NCI-H2171 (cell line): ENCODE measurements at places on chromosomes 4 and X.

DNA sequence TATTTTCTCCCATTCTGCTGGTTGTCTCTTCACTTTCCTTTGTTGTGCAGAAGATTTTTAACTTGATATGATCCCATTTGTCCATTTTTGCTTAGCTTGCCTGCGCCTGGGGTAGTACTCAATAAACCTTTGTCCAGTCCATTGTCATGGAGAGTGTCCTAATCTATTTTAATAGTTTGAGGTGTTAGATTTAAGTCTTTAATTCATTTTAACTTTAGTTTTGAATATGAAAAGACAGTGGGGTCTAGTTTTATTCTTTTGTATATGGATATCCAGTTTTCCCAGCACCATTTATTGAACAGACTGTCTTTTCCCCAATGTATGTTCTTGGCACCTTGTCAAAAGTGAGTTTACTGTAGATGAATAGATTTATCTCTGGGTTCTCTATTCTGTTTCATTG lies 76.0 kb upstream of the ITM2A start:
- no peak for DNase-seq

DNA sequence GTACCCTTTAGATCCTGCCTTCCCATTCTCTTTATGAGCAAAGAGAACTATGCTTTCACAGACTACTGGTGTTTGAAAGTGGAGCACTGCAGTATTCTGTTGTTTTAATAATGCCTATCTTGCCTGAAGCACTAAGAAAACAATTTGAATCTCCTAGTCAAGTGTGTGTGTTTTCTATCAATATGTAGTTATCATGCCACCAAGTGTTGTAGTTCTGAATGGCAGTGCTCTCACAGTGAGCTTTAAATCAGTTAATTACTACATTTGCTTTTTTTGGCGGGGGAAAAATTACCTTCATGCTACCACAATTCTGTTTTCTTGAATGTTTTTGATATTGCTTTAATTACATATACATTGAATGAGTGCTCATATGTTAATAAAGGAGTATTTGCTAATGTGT lies 143.6 kb upstream of the FAM47A start:
- no peak for DNase-seq

- DNase-seq = no peak
Observed at GRCh38 chr4:21884615-21885014, 64.0 kb downstream of the KCNIP4 start.

GRCh38 chrX:37491686-37492085 lies 79.8 kb upstream of the LANCL3 start:
- no peak for DNase-seq

DNA sequence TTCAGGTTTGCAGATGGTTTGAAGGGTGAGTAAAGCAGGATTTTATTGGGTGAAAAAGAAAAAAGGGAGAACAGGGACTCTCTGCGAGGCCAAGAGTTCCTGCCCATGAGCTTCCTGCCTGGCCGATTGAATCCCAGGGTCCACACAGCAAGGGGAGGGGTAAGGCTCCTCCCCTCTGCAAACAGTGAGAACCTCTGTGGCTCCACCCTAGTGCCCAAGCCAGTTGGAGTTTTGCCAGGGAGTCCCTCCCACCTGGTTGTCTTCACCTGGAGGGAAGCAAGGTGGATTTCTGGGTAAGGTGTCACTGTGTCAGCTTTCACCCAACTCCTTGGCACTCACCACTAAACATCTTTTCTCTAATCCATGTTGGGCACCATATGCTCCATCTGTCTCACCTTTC lies 70.9 kb downstream of the PDHA2 start:
- DNase-seq = no peak

DNA sequence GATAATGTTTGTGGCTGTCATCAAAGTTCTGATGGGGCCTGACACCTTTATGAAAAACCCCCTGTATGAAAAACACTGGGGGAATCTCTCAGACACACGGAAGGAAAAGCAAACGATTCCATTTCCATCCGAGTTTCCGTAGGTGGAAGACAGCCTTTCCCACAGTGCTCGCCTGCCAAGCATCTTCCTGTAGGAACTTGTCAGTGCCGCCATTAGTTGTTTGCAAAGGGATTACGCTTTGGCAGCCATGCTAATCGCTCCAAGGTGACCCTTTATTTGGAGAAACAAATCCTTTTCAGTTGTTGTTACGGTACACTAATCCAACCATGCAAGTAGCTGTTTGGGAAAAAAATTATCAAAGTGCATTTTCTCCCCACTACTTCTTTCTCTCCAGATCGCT lies 44.4 kb upstream of the STOX2 start:
- DNase-seq = no peak

- no peak for DNase-seq
Observed at GRCh38 chr4:85005865-85006377, 39.4 kb upstream of the WDFY3 start.

GRCh38 chr4:86544310-86544966 lies 49.7 kb upstream of the PTPN13 start:
- no peak for DNase-seq

DNA sequence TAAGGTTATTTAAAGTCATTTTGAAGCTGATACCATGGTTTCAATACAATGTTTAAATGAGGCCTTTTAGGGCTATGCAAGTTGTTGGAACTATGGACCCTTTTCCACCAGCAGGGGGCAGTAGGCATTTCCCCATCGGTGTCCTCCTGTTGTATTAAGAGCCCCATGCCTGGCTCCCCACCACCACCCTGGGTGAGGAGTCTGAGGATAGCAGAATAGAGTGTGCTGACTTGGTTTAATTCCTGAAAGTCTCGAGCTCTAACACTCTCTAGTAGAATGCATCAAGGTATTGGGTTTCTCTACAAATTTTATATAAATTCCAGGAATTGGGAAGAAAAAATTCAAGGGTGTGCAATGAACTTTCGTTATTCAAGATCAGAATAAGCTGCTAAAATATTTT lies 234.8 kb upstream of the JADE1 start:
- DNase-seq = no peak

DNA sequence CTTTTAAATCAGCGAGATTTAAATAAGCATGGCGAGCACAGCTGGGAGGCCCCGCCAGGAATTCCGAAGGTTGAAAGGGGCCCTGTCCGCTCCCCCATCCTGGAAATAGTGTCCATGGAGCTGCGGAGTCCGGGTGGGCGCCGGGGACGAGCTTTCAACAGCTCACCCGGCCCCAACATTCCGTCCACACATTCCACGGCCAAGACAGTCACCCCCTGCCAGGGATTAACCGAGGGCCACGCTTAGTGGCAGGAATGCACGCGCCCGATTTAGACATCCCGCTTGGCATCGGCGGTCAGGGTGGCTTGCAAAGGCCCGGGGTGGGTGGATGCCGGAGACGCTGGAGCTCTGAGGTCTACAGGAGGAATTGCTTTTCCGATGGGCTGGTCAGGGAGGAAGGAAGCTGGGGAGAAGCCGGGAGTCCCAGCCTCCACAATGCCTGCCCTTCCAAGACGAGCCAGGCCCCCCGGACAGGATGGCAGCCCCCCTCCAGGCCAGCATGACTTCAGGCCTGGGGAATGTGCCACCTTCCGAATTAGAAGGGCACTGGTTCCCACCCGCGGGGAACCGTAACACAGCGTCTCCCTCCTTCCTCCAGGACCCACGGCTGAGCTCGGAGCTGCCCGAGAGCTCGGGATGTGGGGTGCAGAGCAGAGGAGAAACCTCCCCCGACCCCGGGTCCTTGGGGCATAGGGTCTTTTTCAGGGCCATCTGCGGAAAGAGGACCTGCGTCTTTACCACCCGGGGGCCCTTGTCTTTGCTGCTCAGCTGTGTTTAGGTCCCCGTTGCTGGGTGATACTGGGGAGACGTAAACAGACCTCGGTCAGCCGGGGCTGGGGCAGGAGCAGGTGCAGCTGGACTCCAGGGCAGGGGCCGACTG lies 26.9 kb upstream of the PPP2R3B start:
- no peak for DNase-seq

DNA sequence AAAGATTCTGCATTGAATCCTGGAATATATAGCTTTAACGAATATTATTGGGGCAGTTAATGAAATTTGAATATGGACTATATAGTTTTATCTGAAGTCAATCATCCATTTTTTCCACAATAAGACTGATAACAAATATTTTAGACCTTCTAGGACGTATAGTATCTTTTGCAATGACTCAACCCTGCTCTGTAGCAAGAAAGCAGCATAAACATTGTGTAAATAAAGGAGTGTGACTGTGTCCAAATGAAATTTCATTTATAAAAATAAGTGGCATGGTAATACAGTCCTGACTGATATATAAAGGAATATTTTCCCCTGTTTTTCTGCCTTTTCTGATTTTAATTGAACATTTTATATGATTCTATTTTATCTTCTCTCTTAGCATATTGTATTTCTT lies 947.7 kb upstream of the SLIT2 start:
- no peak for DNase-seq

DNA sequence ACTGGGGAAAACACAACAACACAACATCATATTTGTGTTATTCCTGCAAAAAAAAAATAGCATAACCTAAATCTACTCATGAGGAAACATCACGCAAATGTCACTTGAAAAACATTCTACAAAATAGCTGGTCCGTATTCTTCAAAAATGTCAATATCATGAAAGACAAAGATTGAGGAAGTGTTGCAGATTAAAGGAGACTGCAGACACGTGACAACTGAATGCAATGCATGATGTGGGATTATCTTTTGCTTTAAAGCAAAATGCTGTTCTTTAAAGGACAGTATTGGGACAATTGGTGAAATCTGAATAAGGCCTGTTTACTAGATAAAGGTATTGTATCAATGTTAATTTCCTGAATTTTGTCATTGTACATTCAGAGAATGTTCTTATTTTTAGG lies 157.7 kb downstream of the SMIM20 start:
- DNase-seq = no peak

DNA sequence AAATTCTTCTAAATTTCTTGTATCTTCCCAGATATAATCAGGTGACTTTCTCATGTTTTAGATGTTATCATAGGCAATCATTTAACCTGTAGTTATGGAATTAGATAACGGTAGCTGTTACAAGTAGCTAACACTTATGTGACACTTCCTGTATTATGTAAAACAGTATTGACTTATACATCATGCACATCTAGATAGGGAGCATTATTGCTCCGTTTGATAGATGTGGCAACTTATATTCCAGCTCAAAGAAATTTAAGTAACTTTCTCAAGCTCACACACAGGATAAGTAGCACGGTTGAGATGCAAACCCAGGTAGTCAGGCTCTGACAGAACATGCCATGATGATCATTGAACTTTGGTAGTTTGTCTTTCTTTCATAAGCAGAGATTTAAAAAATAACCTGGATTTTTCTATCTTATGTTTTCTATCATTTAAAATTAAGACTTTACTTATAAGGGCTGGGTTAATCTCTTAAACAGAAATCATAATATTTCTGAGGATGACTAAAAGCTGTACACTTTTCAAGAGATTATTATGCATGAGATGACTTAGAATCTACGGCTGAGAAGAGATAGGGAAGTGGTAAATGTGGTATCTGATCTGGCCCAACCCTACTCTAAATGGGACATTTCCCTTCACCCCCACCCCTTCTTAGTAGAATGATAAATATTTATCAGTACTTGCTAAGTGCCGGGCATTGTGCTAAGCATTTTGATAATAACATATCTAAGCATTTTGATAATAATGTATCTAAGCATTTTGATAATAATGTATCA lies 69.1 kb upstream of the HPGD start:
- DNase-seq = no peak

- no peak for DNase-seq
Observed at GRCh38 chr4:83362492-83363329, 28.1 kb upstream of the HPSE start.

GRCh38 chr4:1669270-1669669 lies 14.8 kb downstream of the FAM53A start:
- DNase-seq = no peak

DNA sequence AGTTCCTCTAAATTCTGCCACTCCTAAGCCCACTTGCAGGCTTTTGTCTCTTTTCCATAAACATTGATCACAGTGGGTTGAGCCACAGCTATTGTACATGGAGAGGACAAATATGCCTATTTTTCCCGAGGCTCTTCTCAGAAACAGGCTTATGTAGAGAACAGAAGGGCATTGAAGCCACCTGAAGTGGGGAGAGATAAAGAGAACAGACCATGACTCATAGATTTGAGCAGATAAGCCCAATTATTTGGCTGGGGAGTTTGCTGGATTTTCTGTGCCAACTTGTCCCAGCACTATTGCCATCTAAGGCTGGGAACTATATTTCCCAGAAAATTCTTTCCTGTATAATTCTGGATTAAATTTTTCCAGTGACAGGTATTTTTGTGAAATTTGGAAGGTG lies 446.1 kb upstream of the RPS6KA3 start:
- no peak for DNase-seq

DNA sequence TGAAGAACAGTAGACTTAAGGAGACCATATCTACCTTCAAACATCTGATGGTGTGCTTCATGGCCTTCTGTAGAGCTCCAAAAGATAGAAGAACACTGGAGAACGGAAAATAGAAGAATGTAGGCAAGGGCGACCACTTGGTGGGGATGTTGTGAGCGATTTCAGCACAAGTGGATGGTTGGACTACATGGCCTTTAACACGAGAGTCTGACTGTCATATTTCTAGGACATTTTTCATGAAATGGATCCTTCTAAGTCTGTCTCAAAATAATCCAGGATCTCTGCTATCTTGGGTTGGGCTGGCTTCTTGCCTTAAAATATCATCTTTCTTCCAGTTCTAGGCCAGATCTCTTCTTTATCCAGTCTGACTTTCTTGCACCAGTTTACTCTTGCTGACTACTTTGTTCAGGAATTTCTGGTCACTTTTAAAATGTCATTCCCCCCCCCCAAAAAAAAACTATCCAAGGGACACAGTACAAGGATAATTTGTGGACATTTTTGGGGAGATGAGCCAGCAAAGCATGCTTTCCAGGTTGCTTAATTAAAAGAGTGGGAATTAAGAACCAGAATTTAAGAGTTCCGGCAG lies 1.2 kb upstream of the MID1IP1 start:
- no peak for DNase-seq

DNA sequence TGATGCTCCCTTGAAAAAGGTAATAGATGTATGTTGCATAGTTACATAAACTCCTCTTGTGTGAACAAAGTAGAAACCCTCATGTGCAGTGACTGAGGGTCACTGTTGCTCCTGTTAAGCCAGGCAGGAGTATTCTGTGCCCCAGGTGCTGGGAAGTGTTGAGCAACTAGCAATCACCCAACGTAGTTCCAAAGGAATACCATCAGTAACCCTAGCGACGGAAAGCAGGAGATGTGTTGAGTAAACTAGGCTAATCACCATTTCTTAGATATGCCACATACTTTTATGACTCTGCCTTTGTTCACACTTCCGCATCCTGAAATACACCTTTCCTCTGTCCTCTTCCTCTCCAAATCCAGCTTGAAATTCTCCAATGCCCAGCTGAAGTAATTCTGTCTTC lies 50.9 kb upstream of the TAB3 start:
- DNase-seq = no peak

GRCh38 chr4:38170338-38171169 lies 210.4 kb downstream of the PTTG2 start:
- DNase-seq = no peak

GRCh38 chrX:57445076-57445475 lies 146.7 kb upstream of the ZXDB start:
- DNase-seq = no peak

- DNase-seq = no peak
Observed at GRCh38 chr4:175953960-175954521, 111.6 kb upstream of the WDR17 start.

GRCh38 chrX:9196961-9197640 lies 163.2 kb upstream of the FAM9B start:
- DNase-seq = no peak

- no peak for DNase-seq
Observed at GRCh38 chr4:134628066-134628465, 426.5 kb upstream of the PABPC4L start.

- no peak for DNase-seq
Observed at GRCh38 chr4:119227690-119228089, 15.2 kb downstream of the USP53 start.

GRCh38 chr4:145930592-145930991 lies 8.0 kb downstream of the ZNF827 start:
- no peak for DNase-seq

- no peak for DNase-seq
Observed at GRCh38 chr4:53956454-53956853, 108.0 kb downstream of the CHIC2 start.
